ENCODE measurements at places on chromosomes 1 and 21.

DNA sequence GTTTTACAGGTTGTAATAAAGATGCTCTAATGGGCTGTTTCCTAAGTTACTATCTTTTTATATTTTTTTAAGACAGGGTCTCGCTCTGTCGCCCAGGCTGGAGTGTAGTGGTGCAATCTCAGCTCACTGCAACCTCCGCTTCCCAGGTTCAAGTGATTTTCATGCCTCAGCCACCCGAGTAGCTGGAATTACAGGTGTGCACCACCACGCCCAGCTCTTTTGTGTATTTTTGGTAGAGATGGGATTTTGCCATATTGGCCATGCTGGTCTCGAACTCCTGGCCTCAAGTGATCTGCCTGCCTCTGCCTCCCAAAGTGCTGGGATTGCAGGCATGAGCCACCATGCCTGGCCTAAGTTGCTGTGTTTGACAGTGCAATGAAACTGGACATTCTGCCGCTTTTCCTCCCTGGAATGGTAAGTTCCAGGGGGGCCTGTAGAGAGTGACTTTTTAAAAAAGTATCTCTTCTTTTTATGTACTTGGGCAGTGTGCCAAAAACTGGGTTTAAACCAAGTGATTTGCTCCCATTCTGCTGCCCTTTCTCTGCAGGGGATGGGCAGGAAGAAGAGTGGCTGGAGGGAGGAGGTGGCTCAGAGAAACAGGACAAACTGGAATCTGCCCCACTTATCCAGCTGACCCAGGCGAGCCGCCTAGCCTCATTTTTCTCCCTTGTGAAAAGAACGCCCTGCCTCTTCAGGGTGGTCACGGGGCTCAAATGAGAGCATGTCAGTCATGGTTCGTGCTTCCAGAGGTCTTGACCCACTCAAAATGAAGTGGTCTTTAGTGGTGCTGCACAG, 2.3 kb downstream of the SLC37A1 start:
- no peak for DNase-seq

DNA sequence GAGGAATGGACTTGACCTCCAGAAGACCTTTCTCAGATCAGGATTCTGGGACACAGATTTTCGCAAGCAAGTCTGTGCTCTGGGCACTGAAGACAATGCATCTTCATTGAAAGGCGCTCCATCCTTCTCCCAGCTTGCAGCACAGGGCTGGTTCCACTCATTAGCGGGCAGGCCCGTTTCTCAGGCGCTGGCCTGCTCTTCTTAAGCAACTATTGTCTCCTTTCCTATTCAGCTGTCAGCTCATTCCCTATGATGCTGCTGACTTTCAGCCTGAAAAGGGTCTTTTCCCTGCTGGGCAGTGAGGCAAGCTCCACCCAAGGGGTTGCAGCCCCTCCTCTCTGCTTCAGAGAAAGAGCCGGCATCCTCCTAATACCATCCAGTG, 91.9 kb upstream of the PLXNA2 start:
- DNase-seq: no peak

- no peak for DNase-seq
Measured at GRCh38 chr1:228371741-228372182, 34.9 kb downstream of the TRIM11 start.

DNA sequence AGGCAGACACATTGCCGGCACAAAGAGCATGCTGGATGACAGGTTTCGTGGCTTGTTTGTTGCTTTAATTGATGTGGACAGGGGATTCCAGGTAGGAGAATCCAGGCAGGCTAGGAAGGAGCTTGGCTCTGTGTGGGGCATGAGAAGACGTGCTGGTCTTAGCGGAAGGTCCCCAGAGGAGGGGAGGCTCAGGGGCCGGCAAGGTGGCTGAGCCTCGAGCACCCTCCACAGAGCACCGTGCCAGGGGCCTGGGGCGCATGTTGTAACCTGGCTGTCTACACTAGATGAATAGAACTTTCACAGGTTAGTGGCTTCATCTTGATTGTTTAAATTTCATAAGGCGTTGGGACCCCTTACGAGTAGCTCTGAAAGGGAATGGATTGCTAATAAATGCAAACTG, 223.1 kb downstream of the CAMTA1 start:
- DNase-seq: peak; percentile 81

GRCh38 chr1:224377676-224378006, 21.0 kb downstream of the CNIH4 start:
- no peak for DNase-seq

GRCh38 chr1:106113851-106114250, 942.6 kb upstream of the PRMT6 start:
- no peak for DNase-seq

DNA sequence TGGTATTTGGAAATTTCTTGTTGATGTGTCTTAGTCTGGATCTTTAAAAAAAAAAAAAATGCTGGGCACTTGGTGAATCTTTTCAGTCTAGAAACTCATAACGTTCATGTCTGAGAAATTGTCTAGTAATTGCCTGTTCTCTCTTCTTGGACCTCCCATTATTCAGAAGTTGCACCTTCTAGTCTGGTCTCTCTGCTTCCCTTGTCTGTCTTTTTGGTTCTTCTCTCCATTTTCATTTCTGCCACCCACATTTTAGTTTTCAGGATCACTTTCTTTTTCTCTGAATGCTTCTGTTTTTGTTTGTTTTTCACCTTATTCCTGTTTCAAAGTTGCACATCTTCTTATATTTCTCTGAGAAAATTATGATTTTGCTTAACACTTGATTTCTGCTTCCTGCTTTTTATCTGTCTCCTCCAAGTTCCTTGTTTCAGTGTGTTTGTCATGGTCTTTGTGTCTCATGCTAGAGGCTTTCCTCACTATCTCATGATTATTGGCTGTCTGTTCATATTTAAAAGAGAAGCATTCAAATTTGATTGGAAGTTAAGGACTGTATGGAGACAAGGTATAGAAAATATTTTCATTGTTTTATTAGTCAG, 21.3 kb downstream of the BACE2 start:
- DNase-seq: no peak

- DNase-seq: no peak
Measured at GRCh38 chr21:28068455-28069358, 924.0 kb downstream of the LTN1 start.

DNA sequence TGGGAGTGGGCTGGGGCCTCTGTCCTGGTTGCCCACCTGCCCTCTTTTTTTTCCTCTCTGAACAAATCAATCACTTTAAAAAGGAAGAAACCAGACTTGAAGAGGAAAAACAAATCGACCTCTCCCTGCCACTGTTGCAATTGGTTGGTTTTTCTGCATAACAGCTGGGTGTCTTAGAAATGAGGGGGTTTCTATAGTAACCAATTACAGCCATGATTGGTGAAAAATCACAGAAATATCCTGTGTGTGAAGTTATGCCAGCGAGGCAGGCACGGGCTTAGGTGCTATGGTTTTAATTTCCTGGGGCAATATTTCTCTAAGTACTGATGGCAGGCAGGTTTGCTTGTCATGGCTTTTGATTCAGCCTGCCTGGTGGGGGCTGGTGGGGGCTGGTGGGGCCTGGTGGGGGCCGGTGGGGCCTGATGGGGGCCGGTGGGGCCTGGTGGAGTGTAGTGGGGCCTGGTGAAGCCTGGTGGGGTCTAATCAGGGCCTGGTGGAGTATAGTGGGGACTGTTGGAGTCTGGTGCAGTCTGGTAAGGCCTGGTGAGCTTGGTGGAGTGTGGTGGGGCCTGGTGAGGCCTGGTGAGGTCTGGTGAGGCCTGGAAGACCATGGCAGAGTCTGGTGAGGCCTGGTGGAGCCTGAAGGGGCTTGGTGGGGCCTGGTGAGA, 54.6 kb downstream of the AJAP1 start:
- DNase-seq: no peak

DNA sequence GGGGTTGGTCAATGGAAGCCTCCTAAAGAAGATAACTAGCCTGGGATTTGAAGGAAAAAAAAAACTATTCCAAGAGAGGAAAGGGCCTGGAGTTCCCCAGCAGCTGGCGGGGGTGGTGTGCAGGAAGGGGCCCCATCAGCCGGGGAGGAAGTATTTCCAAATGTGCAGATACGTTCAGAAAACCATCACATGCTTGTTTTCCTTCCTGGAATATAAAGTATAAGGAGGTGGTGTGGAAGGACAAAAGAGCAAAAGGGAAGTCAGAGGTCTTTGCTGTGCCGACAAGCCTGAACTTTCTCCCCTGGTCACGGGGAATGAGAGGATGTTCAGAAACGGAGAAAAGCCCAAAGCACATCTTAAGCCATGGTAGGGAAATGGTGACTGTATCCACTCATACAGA, 72.0 kb upstream of the BACE2 start:
- no peak for DNase-seq

DNA sequence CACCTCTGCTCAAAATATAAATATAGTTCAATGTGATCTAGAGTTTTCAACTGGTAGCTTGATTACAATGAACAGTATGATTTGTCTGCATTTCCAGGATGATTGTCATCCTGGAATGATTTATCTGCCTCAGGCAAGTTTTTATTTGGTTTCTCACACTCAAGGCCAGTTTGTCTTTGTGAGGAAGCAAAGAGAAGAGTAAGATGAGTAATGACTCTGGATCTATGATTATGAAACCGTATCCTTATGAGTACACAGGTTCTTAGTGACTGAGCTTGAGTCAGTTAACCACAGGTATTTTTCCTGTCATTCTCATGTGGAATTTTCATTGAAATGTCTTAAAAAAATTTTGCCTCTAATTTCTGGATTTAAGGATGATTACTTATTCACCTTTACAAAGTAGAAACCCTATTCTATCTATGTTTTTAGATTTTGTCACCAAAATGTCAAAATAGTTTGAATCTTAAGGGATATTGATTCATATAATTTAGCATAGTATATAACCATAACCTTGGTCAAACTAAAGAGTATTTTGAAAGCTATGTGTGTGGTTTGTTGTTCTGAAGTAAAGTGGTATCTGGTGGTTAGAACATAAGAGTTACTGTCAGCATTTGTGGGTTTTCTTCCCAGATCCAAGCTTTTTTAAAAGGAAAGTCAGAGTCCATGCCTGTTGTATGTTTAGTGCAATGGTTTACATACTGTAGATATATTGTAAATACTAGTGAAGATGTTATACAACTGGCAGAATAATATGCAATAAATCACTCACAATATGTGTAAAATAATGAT, 145.0 kb downstream of the RASAL2 start:
- no peak for DNase-seq

Measured in mesenteric fat pad (tissue), 1 donor.